ENCODE measurements at places on chromosomes 1 and 21.
A peak's percentile ranks its signal among the peaks of the same experiment; 100 is the strongest.

- no peak for DNase-seq
Observed at GRCh38 chr1:37533317-37534093, 18.9 kb upstream of the MEAF6 start.

- no peak for DNase-seq
Observed at GRCh38 chr1:227102056-227102455, 162.0 kb downstream of the COQ8A start.

GRCh38 chr21:40215941-40216340, 348.7 kb downstream of the PCP4 start:
- no peak for DNase-seq

DNA sequence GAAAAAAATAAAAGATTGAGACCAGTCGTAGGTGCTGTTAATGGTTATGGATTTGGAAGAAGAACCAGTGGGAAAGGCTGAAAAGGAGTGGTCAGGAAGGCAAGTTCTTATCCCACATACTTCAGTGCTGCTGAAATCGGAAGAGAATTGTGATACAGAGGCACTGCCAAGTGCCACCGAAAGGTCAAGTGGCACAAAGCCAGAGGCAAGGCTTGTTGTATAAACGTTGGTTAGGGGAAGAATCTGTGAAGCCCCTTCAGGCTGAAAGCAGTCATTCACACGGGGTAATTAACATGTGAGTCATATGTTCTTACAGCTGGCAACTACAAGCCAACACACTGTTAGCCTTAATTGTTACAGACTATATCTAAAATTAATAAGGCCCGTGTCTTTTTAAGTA, 48.8 kb downstream of the ZBTB40 start:
- DNase-seq, result peak; percentile 34

DNA sequence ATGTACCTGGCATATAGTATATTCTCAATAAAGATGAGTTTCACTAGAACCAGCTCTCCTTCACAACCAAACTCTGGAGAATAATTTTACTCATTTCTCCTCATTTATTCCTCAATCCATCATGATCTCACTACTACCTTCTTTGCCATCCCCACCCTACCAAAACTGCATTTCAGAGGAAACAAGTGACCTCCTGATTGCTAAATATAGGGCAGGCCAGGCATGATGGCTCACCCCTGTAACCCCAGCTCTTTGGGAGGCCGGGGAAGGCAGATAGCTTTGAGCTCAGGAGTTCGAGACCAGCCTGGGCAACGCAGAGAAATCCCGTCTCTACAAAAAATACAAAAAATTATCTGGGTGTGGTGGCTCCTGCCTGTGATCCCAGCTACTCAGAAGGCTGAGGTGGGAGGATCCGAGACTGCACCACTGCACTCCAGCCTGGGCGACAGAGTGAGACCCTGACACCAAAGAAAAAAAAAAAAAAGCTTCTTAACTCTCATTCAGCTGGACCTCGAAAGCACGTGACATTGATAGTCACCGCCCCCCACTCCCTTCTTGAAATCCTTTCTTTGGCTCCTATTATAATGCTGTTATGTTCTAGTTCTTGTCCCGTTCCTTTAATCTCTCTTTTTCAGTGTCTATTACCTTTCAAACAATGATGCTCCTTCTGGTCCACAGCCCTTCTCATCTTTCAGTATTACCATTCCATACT, 2.1 kb downstream of the TESK2 start:
- DNase-seq, result no peak

- DNase-seq, result no peak
Observed at GRCh38 chr1:107990606-107991005, 25.6 kb upstream of the VAV3 start.

DNA sequence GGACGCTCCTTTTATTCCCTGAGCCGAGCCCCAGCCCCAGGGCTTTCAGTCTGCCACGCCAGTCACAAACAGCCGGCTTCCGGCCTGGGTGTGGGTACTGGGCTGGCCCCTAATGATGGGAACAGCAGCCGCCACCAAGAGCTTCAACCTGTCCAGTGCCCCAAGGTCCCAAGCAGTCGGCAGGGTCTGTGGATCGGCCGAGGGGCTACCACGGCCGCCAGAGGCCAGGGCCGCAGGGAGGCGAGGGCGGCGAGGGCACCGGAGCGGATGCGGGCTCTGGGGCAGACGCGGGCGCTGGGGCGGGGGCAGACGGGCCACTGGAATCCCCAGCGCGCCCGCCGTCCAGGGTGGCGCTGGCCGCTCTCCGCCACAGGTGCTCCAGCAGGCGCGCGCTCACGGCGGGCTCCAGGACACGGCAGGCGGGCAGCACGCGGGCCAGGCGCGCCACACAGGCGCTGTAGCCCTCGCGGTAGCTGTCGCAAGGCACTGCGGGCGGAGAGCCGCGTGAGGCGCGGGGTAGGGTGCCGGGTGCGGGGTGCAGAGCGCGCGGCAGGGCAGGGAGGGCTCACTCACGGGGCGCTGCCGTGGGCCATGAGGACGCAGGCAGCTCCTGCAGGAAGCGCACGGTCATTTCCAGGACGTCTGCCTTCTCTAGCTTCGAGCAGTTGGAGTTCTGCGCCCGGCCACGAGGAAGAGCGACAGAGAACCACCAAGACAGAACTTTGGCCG, 887 bp downstream of the HES2 start:
- no peak for DNase-seq

DNA sequence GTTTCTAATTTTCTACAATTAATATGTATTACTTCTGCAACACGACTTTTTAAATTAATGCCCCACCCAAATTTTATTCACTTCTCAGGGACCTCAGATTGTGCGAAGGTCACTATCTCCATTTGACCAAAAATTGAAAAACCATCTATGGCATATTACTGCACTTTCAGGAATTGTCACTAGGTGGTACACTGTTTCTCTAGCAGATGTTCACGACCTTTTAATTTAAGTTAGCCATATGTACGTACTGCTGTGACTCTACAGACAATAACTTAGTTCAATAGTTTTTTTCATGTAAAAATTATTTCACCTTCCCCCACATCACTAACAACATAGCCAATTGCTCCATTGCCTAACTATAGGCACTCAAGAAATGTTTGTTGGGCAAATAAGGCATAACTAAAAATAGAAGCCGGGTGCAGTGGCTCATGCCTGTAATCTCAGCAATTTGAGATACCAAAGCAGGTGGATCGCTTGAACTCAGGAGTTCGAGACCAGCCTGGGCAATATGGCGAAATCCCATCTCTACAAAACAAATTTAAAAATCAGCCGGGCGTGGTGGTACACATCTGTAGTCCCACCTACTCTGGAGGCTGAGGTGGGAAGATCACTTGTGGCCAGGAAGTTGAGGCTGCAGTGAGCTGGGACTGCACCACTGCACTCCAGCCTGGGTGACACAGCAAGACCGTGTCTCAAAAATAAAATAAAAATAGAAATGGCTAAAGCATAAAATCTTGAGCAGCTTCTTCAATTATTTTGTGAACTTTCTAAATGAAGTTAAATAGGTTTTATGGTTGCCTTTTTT, 75.7 kb upstream of the PKN2 start:
- DNase-seq, result no peak

- no peak for DNase-seq
Observed at GRCh38 chr21:46562964-46563607, 41.8 kb downstream of the S100B start.

- no peak for DNase-seq
Observed at GRCh38 chr1:158179301-158180041, 1.2 kb upstream of the CD1D start.

DNA sequence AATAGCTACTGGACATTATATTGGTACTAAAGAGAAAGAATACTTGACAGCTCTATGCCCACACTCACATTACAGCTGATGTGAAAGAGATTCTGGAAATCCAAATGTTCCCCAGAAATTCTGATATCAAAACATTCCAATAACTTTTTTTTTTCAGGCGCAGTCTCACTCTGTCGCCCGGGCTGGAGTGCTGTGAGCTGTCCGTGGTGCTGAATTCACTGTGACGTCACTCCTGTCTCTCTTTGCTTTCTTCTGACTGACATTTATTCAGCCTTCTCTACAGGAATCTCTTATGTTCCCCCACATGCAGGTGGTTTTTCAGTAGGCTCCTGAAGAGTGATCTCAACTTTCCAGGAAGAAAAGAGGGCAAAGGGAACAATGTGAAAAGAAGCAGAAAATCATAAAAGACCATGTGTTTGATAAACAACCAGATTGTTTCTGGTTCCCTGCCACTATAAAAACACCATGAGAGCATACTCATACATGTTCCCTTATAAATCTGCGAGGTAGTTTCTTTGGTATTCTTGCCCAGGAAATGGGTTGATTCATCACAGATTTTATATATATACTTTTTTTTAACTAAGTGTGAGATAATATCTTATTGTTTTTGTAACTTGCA, 6.2 kb downstream of the S100A7A start:
- no peak for DNase-seq

GRCh38 chr1:8863794-8864233, 14.7 kb downstream of the ENO1 start:
- no peak for DNase-seq
